Urinary bladder (tissue), 4 donors: ENCODE measurements at places on chromosomes 4 and X. TPM values are rescaled to one million over a fixed set of nuclear protein-coding genes. Genes with fewer than 3 reads are reported as not detected.

DNA sequence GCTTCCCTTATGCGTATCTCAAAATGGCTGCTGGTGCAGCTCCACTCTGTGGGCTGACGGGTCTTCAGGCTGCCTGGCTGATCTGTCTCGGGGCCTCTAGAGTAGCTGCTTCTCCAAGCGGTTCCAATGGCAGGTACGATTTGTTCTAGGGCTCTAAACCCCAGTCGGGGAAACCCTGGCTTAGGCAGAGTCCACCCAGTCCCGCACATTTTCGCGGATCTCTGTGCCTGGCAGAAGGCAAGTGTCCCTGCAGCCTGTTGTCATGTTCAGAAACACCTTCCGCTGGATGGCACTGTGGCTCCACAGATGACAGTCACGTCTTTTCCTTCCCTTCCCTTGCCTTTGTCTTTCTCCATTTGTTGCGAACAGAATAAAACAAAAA is 54.4 kb downstream of the NBDY start:
- no peak for DNase-seq

The ANOS1 gene
- total RNA-seq, result 20.2 TPM

- no peak for DNase-seq
Measured at GRCh38 chr4:17664755-17665154, 50.3 kb downstream of the MED28 start.

DNA sequence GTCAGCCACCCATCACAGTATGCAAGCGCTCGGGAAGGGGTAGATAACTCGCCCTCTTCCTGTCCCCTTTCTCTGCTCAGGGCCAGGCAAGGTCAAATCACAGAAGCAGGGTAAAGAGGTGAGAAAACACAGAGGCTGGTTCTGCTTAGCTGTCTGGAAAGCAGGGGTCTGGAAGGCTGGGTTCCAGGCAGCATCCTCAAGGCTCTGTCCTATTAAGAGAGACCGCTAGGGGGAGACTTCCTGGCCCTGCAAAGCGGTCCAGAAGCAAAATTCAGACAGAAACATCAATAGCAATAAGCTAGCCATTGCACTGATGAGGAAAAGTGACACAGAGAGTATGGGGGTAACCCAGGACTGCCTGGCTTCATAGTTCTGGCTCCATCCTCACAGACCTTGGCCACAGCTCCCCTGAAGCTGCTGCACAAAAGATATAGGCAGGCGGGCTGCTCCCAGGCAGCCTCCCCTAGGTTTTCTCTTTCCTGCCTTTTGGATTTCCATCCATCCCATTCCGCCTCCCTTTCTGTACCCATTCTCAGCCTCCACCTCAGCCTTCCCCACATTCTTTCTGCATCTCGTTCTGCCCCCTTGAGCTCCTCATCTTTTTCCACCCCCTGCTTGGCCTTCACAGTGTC is 308.5 kb downstream of the EVC2 start:
- no peak for DNase-seq

DNA sequence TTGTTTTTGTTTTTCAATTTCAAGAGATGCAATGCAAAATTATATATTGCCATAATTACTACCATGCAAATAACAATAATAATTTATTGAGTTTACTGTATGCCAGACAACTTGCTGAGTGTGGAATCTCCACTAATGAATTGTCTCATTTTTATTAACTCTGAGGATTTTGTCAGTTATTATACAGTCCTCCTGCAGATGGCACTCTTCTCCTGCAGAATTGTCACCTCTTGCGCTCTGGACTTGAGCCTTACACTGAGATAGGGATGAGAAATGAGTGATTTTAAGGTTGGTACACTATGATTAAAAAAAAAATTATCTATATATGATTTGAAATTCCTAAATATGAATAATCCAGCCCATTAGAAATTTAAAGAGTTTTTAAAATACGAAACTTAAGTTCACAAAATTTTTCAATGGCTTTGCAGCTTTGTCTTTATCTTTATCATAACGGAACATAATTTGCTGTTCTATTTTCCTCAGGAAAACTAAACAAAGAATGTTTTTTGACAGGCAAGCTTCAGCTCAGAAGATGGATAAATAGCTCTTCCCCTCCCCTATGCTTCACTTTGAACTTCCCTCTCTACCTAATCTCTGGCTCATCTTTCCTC is 12.7 kb upstream of the PAQR3 start:
- no peak for DNase-seq

GRCh38 chr4:10063544-10064300 is 42.4 kb upstream of the SLC2A9 start:
- no peak for DNase-seq

- DNase-seq, result no peak
Measured at GRCh38 chrX:42804524-42804923, 26.6 kb upstream of the PPP1R2C start.

The CFI gene
- total RNA-seq, result 52.0 TPM

GRCh38 chrX:22950269-22951266 is 49.2 kb upstream of the DDX53 start:
- DNase-seq, result no peak

- no peak for DNase-seq
Measured at GRCh38 chr4:2281575-2282343, 19.9 kb upstream of the MXD4 start.

GRCh38 chrX:69539437-69539836 is 35.3 kb downstream of the NALF2 start:
- DNase-seq, result no peak

GRCh38 chrX:29145316-29145715 is 558.1 kb downstream of the IL1RAPL1 start:
- no peak for DNase-seq

The CCNB3 gene
- 0.21 TPM for total RNA-seq

The RASGEF1B gene
- 15.2 TPM for total RNA-seq
